ENCODE measurements at places on chromosomes 7 and 10.

DNA sequence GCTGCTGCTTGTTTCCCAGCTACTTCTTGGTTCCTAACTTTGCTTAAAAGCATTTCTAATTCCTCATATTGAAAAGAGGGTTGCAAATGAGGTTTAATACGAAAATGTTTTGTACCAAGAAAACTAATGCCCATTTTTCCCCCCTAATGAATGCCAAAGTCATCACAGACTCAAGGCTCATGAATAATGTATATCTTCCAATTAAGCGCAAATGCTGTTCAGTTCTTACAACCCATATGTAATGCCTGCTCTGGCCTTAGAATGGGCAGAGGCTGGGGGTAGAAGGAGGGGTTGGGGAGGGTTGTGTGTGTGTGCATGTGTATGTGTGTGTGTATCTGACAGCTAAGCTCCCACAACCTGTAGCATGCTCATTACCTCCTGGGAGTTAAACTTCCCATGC, 901.7 kb downstream of the KCNMA1 start:
- DNase-seq = no peak

DNA sequence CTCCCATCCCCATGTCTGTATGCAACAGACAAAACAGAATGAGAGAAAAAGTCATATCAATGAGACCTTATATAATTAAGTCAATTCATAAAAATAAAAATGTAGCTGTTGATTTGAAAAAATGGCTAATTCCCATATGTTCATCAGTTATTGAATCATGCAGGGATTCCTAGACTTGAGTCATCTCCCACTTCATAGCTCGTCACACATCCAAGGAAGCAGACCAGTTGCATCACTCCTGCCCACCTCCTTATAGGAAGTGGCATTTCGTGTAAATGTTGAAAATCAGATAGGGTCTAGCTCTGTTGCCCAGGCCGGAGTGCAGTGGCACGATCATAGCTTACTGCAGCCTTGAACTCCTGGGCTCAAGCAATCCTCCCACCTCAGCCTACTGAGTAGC, 56.1 kb upstream of the SH2B2 start:
- DNase-seq = peak; percentile 37

DNA sequence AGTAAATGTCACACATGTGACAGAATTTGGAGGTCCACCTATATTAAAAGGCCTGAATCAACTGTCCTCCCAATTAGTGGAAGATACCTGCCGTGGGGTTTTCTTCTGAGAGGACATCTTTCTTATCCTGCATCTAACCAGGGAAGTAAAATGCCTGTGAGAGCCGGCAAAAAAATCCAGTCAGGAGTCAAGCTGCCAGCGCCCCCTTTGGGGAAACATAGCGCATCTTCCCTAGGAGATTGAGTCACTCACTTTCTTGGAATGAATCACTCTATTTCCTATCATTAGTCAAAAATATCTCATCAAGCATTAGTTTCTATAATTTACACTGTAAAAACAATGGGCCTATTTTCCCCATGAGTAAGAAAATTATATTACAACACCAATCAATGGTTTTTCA, 66.4 kb upstream of the ANK3 start:
- DNase-seq = no peak

GRCh38 chr7:131106681-131107336, 220.9 kb upstream of the MKLN1 start:
- peak; percentile 16 for DNase-seq

DNA sequence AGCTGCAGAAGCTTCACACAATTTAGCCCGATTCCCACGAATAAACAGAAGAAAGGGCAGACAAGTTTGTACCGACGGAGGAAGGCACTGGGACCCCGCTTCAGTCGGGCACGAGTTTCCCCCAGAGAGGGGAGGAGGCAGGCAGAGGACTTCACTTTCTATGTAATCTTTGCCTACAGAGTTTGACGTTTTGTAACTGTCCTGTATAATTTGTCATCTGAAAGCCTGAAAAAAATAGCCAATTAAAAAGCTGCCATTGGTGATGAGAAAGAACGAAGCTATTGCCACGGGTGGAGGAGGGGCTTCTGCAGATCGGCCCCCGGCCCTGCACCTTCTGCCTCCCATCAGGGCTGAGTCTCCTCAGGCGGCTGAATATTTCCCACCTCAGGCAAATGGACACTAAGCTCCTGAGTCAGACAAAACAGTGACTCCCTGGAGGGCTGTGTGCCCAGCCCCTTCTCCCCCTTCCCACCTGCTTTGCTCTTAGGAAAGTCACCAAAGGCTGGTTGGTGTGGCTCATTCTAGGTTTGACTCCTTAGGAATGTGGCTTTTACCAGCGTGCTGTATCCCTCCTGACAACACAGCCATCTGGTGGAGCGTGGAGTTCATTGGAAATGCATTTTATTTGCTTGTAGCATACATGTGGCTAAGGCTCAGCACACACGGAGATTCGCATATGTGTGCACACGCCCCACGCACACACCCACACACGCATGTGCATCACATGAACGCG, 117.4 kb downstream of the VIPR2 start:
- no peak for DNase-seq

- DNase-seq = no peak
Observed at GRCh38 chr7:2724453-2725177, 36.6 kb downstream of the AMZ1 start.

DNA sequence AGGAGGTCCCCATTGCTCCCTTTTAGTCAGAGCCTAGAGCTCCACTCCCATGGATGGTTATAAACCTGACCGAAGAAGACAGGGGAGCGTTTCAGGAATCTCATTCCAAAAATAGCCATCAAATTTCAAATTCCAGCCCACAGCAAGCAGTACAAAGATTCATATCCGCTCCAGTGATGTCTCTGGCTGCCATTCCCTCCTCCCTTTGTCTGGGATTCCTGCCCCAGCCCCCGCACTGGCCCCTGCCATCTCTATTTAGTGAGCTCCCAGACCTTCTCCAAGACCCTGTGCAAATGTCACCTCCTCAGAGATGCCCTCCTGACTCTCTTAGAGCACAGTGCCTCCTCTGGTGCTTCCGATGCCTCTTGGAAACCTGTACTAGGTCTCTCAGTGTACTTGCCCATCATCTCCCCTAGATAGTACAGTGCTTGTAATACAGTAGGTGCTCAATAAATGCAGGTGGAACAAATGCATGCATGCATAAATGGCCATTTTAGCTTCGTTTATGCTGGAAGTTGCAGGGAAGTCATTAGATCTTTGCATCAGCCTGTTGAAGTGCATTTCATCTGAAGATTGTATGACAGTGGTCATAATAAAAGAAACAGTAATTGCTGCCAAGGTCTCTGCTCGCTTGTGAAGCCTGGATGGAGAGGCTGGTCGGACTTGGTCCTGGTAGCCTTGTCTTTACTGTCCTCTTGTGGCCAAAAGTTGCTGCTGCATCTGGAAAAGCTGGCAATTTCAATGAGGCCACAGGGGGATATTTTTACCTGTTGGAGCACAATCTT, 32.0 kb upstream of the HABP2 start:
- peak; percentile 51 for DNase-seq

- no peak for DNase-seq
Observed at GRCh38 chr10:132498562-132499366, 38.8 kb upstream of the INPP5A start.

- no peak for DNase-seq
Observed at GRCh38 chr10:31288962-31289361, 30.1 kb upstream of the ZEB1 start.

- DNase-seq = peak; percentile 69
Observed at GRCh38 chr10:69327463-69328379, 49.4 kb downstream of the HK1 start.

DNA sequence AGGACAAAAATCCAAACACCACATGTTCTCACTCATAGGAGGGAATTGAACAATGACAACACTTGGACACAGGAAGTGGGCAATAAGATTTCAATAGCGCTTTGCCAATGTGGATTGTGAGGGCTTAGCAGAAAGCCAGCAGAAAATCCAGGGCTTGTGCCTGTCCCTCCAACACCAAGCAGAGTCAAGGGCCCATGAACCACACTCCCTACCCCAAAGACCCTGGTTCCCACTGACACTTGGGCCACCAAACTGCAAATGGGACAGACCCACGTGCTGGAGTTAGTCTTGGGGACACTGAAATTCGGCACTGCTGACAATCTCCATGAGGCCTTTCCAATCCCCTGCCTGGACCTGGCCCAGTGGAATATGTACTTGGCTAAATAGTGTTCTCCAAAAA, 67.0 kb downstream of the GRID1 start:
- DNase-seq = no peak

- no peak for DNase-seq
Observed at GRCh38 chr10:547591-548081, 141.8 kb downstream of the DIP2C start.

DNA sequence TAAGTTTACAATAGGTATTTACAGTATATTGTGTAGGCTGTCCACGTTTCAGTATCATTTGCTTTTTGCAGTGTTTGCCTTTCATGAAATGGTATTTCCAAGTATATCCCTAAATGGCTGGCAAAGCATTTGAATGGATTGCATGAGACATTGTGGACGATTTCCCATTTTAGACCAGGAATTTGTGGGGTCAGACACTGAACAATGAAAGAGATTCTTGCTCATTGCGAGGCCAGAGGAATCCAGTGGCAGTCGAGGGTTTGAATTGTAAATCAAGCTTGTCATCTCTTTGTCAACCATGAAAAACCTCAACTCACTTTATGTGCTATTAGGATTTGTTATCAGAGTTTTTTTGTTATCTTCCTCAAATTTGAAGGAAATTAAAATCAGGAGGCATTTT, 70.8 kb downstream of the CREB5 start:
- DNase-seq = no peak

DNA sequence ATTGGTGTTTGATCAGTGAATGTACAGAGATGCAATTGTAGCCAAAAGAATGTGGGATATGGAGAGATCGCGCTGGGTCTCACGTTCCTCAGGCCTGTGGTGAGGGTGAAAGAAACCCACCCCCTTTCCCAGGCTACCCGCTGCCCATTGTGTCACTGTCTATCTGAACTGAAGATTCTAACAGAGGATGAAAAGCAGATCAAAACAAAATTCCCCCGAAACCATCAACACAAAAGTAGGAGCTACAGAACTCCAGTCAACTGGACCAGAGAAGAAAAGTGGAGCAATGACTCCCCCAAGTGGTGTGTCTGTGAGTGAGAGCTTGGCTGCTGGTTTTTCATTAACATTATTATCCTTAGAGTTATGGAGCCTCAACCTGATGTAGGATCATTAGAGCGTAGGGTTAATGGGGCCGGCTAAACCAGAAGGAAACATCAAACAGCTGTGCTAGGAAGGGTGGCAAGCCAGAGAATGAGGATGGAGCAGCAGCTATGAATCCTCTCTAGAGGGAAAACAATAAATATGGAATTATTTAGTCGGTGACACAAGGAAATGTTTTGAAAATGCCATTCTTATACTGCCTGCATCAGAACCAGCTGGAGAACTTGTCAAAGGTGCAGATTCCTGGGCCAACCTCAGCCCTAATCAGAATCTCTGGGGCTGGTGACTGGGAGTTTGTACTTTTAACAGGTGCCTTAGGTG, 38.3 kb downstream of the AKR1B1 start:
- peak; percentile 54 for DNase-seq

DNA sequence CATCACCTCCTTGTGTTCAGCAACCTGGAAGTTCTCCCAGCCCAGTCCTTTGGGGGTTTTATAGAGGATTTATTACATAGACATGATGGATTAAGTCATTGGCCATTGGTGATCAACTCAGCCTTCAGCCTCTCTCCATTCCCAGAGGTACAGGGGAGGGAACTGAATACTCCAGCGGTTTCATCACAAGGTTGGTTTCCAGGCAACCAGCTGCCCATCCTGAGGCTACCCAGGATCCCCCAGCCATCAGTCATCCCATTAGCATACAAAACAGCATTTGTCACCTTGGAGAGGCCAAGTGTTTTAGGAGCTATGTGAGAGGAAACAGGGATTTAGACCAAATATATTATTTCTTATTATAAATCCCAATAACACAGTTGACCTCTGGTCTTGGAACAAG, 584.8 kb upstream of the NRP1 start:
- no peak for DNase-seq

GRCh38 chr10:13769946-13770345, 183.2 kb downstream of the PRPF18 start:
- no peak for DNase-seq

- DNase-seq = no peak
Observed at GRCh38 chr10:107418085-107418806, 253.7 kb upstream of the SORCS1 start.

DNA sequence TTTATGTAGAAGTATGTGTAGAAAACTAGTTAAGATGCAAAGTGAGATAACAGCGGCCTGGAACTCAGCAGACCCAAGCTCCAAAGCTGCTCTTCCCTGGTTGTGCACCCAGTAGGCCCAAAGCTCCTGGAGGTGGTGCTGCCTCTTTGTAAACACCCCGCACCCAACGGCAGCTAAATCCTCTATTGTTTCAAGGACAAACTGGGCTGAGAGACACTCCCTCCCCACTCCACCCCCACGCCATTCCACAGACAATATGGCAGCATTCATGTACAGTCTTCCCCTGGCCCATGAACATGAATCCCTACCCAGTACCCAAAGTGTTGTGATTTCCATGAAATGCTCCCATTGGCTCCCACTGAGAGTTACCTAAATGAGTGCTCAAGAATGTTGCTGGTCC, 73.5 kb downstream of the VOPP1 start:
- DNase-seq = no peak

DNA sequence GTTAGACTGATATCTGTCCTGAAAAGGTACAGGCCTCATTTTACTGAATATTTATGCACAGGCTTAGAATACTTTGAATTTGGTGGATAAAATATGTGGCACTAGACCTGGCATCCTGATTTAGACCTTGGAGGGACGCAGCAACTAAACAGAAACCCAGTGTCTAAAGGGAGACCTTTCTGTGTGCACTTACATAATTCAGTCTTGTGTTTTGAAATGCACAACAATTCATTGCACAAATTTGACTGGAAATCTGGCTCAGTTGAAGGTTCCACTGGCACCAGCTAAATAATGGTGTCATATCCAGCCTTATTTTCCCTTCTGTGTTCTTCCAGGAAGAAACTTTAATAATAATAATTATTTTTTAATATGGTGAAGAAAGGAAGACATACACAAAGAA, 142.1 kb downstream of the SND1 start:
- DNase-seq = no peak

GRCh38 chr7:30642789-30643188, 39.5 kb downstream of the CRHR2 start:
- DNase-seq = no peak

- peak; percentile 55 for DNase-seq
Observed at GRCh38 chr7:121557034-121557892, 161.2 kb upstream of the FAM3C start.

DNA sequence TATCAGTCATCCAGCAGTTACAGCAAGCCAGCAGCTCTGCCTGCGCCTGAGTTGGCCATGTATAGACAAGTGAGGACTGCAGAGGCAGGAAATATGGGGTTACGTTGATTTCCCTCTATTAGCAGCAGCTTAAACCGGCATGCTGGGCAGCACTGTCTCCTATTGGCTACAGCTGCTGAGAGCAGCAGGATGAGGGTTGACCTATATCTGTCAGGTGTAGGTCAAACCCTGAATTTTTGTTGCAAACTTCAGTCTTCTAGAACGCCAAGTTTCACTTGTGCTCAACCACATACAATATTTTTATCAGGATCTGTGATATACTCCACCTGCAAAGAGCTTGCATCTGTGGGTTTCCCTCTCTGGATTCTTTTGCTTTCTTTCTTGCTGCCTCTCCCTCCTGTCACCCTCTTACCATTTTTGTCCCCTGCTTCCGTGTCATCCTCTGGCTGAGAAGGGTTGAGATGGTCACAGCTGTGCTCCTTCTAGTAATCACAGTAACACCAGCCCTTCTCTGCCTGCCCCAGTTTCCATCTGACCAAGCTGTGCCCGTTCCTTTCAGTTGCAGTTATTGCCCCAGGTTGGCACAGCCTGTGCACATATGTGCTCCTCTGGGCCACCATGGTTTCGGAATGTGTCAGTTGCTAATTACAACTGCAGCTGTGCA, 23.8 kb upstream of the GLCCI1 start:
- DNase-seq = no peak
